ENCODE measurements at places on chromosomes 3 and 15.

DNA sequence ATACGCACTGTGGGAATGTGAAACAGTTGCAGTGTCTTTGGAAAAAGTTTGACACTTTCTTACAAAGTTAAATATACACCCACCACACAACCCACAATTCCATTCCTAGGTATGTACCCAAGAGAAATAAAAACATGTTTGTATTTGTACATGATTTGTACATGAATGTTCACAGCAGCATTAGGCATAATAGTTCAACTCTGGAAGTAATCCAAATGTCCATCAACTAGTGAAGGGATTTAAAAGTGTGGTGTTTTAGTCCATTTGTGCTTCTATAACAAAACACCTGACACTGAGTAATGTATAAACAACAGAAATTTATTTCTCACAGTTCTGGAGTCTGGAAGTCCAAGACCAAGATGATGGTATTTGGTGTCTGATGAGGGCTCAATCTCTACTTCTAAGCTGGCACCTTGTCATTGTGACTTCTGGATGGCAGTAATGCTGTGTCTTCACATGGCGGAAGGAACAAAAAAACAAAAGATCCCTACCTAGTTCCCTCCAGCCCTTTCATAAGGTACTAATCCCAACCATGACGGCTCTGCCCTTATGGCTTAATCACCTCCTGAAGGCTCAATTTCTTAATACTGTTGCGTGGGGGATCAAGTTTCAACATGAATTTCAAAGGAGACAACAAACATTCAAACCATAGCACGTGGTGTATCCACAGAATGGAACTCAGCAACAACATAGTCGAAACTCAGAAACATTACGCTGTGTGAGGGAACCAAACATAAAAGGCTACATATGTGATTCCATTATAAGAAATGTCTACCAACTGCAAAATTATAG lies 120.5 kb downstream of the AQP9 start:
- DNase-seq: no peak

DNA sequence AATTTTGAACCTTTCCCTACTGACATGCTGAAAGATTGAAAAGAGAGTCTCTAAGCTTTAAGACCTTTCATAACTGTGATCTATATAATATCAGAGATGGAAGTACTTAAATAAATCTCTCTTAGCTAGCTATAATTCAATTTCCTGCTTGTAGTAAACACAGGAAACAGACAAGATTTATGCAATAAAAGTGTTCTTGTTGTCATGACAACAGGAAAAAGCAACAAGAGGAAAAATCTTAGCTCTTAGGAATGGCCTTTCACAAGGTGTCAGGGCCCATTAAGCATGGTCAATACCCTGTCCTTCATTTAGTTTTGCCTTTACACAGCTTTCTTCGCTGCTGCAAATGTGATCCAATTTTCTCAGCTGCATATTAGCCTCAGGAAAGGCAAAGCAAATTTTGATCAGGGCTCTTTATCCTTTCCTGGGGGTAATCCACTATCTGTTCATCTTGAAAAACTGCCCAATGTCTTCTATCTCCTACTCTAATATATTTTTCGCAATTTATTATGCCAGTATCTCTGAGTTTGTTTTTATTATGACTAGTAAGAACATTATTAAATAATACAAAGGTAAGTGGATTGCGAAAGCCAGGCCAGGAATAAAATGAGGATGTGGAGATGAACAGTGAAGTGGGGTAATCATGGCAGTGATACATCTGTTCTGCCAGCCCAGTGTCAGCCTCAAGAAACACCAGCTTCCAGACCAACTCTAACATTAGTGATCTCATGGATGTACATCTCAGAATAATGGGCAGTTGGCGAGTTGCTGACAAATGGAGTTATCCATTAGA lies 28.7 kb downstream of the SIDT1 start:
- DNase-seq: peak; percentile 12

GRCh38 chr3:78642226-78643035 lies 1125.4 kb downstream of the ROBO1 start:
- no peak for DNase-seq

- no peak for DNase-seq
These were observed 59.4 kb downstream of the DNAJB8 start for GRCh38 chr3:128407247-128407646.

DNA sequence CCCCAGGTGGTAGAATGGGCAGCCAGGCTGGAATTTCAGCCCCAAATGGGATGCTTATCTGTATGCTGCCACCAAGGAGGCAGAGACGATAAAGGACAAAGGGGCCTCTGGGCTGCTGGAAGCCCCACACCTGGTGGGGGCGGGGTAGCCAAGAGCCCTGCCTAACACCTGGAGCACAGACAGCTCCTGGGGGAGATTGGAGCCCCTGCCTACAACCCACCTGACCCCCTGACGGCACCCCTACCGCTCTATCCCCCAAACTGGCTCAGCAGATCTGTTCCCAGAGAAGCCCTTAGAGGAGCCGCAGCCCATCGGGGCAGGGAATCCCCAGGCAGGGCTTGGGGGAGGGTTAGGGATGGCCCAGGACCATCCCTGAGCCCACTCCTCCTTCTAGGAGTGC lies 15.8 kb upstream of the SEMA3F start:
- DNase-seq: no peak

GRCh38 chr3:151722856-151723255 lies 10.9 kb upstream of the AADACL2 start:
- no peak for DNase-seq

GRCh38 chr15:75065851-75066509 lies 42.6 kb downstream of the PPCDC start:
- peak; percentile 52 for DNase-seq

- DNase-seq: no peak
These were observed 45.5 kb upstream of the SLC6A11 start for GRCh38 chr3:10770547-10770946.

DNA sequence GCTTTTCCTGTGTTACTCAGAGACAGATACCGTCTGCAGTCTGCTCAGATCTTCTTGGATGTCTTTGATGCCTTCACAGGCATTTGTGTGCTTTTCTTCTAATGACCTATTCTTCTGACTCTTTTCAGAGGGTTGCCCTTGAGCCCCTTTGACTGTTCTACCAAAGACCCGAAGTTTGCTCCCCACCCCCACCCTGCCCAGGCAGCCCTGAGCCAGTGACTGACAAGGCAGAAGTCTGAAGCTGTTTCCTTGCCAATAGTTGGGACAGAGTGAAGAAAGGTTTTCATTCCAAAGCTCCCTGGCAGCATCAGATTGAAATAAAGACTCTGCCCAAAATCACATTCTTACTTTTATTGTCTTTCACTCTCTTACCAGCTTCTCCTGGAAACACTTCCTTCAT lies 9.0 kb upstream of the ATP13A5 start:
- DNase-seq: no peak

DNA sequence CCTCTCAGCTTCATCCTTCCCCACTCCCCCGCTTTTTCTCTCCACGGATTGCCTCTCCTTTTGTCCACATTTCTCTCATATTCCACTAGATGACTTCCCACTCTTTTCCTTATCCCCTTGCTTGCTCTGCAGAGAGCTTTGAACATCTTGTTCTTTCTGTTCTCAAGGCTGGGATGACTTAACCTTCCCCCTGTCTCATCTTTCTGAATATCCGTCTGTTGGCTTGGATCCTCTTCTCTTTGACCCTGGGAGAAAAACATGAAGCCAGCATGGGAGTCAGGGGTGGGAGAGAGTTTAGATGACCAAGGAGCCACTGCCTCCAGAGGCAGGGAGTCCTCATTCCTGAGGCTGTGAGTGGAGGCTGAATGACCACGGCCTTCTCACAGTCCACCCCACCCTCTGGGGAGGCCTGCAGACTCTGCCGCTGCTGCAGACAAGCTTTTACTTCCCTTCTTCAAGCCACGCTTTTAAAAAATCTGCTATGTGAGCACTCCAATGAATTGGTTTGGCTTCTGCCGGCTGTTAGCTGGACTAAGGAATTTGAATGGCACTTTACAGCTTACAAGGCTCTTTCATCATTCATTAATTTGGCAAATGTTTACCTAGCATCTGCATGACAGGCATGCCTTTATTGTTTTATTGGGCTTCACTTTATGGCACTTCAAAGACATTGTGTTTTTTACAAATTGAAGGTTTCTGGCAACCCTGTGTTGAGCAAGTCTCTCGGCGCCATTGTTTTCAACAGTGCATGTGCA lies 111.6 kb upstream of the SLC6A6 start:
- DNase-seq: peak; percentile 18

DNA sequence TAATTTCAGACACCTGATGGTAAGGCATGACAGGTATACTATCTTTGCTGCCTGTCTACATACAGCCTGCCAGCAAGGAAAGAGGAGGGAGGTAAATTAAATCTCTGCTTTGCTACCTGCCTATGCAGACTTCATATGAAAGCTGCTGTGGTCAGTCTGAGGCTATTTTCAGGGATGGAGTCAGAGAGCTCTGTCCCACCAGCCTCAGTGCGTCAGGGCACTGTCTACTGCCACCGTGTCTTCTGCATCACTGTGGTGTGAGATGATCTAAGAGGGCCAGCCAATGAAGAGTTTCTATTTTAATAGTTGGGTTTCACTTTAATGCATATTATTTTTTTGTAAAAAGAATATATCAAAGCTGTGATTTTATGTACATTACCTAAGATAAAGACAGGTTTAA lies 125.6 kb downstream of the CADPS start:
- no peak for DNase-seq

- DNase-seq: peak; percentile 80
These were observed 51.8 kb downstream of the ST3GAL6 start for GRCh38 chr3:98814817-98815420.
